HEK293T (cell line): ENCODE measurements at places on chromosomes 3 and 15.

DNA sequence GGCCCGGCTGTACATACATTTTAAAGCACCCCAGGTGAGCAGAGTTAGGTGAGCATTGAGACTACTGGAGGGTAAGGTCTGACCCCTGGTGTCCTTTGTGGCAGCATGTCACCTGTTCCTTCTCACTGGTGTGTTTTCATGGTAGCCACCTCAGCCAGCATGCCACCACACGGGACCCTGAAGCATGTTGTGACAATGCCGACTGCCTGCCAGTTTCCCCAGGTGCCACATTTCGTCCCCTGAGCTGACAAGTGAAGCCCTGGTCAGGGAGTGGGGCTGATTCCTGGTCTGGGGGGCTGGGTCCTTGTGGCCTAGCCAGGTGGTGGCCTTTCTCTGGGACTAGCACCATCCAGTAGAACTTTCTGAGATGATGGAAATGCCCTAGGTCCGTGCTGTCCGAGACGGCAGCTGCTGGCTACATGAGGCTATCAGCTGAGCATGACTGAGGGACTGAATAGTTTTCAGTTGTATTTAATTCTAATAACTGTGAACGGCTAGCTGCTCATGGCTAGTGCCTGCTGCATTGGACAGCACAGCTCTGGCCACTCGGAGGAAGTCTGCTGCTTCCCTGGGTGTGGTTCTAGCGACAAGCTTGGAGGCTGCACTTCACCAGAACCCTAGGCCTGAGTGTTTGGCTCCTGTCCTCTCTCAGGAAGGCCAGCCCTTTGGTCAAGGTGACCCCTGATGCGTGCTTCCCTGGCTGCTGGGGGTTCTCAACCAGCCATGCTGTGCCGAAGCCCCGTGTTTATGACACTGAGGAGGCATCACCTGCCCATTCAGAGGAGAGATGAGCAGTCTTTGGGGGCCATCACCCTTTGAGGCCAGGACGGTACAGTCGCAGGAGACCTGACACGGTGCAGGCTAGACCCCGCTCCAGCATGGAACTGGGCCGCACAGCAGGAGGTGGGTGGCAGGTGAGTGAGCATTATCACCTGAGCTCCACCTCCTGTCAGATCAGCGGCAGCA, 3.9 kb downstream of the C3orf22 start:
- no peak for DNase-seq

- DNase-seq: no peak
Observed at GRCh38 chr3:66532613-66533012, 31.8 kb upstream of the LRIG1 start.

DNA sequence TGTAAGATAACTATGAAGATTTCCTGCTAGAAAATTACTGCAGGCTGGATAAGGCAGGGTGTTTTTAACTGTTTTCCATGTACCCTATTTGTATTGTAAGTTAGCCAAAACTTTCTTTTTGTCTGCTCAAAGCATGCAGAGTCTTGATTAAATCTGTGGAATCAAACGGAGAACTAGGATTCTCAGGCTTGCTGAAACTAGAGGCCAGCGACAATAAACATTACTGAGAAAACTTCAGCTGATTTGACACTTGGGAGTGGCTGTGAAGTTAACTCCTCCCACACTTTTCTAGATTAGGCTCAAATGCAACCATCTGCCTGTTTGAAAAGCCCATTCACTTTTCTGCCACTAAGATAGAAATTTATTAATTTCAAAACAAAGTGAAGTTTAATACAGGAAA, 153.2 kb upstream of the FRMD4B start:
- no peak for DNase-seq

DNA sequence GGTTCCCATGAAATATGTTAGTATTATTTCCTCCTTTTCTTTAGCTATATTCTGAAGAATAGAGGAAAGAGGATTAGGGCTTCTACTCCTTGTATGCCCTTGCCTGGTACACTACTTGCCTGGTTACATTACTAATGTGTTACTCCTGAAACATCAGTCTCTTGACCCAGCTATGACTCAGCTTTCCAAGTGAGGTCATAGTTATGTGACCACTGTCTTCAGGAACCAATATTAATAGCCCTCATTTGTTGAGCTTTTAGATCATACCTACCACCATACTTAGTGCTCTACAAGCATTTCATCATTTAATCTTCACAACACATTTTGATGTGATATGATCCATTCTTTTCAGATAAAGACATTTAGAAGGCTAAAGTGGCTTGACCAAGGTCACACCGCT, 60.3 kb downstream of the CMSS1 start:
- no peak for DNase-seq

GRCh38 chr3:49629451-49629850, 44.7 kb upstream of the APEH start:
- DNase-seq: no peak

- peak; percentile 98 for DNase-seq
Observed at GRCh38 chr3:51384726-51385473, at the start of gene MANF. MANF (plus strand) TSS chr3:51385291; CDS start chr3:51385343, 52 bp downstream.

DNA sequence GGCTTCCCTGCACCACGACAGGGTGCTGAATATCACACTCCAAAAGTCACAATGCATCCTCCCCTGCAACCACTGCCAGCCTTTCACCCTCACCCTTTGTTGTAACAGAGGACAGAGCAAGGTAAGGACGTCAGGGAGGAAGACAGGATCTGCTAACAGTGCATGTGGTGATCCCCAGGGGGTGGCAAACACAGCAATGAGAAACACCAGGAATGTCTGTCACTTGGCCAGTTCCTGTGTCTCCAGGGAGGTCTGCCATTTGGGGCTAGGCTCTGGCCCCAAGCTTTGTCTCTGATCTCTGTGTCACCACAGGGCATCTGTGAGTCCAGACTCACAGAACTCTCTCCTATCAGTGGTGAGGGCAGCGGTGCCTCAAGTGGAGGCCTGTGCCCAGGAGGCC, 54.3 kb upstream of the SLC24A5 start:
- no peak for DNase-seq

- no peak for DNase-seq
Observed at GRCh38 chr15:45129651-45130129, at the start of the genes DUOX1 and DUOXA1. DUOX1 (plus strand) TSS chr15:45129994; CDS start chr15:45131967, 1,973 bp downstream. DUOXA1 (minus strand) TSS chr15:45129879; CDS start chr15:45123014, 6,865 bp downstream.
